ENCODE measurements at places on chromosomes 3 and 15.

GRCh38 chr3:193773266-193774220 is 180.5 kb downstream of the OPA1 start:
- DNase-seq: no peak

GRCh38 chr3:33372218-33373081 is 67.8 kb downstream of the UBP1 start:
- DNase-seq: peak; percentile 63

DNA sequence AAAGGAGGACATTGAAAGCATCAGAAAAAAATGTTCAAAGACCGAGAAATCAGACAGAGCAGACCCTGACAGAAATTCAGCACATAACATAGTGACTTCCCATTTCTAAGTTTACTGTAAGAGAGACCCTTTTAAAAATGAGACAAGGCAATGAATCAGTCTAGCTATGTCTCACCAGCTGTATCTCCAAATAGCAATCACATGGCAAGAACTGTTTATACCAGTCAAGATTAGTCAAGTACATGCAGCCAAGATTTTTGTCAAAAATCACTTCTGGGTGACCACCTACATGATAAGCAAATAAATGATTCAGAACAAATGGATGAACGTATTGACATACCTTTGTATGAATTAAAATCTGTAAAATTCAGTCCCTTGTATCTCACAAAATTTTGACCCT is 138.0 kb downstream of the DTWD1 start:
- DNase-seq: no peak

DNA sequence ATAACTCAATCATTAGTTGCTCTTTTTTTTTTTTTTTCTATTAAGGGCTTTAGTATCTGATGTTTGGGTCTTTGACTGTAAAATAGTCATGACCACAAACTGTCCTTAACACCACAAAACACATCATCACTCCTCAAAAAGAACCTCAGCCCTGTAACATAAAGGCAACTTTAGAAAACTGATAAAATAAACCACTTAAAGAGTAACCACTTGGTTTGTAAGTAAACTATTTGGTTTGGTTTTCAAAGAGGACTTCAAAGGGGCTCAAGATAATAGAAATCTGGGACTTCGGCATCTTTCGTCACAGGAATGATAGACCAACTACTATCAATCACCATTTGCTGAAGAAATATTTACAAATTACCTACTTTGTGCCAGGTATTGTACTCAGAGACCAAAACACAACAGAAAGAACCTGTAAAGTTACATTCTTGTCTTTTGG is 167.8 kb downstream of the FOXP1 start:
- no peak for DNase-seq

DNA sequence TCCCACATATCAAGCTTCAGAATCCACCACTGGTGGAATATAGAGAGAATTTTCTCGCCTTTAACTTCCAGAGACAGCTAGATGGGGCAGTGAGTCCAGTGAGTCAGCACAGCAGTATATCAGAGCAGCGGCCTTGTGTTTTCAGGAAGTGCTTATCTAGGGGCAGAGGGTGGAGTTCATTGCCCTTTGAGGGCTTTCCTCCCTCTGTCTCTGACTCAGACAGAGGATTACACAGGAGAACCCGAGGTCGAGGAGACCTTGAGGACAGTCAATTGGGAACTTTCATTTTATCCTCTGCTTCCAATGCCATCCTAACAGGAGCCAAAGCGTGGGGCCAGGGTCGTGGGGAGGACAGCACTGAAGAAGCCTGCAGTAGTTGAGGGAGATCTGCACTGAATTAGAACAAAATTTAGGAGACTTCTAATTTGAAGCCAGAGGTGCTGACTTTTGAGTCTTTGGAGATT is 109.6 kb upstream of the UMPS start:
- DNase-seq: peak; percentile 91

- no peak for DNase-seq
These were observed 53.5 kb upstream of the CCR2 start for GRCh38 chr3:46300461-46300789.
